Pericardium fibroblast (primary cell): ENCODE measurements at places on chromosomes 2 and 18. TPM values are rescaled to one million over a fixed set of nuclear protein-coding genes. Genes with fewer than 3 reads are reported as not detected.

UGT1A5 gene
- not detected in 2 replicates for total RNA-seq

ANKRD36C gene
- total RNA-seq, result 4.7 and 5.1 TPM in 2 replicates

CPLX4 gene
- not detected in 2 replicates for total RNA-seq

DNAJC5G gene
- not detected in 2 replicates for total RNA-seq

SLC25A52 gene
- total RNA-seq, result not detected in 2 replicates

FMNL2 gene
- total RNA-seq, result 12.4 and 16.5 TPM in 2 replicates

KYNU gene
- total RNA-seq, result not detected in 2 replicates

TEX44 gene
- not detected in 2 replicates for total RNA-seq

CAD gene
- total RNA-seq, result 31.2 and 41.0 TPM in 2 replicates

PLGLB1 gene
- 0.93 and 2.0 TPM in 2 replicates for total RNA-seq

SPATA3 gene
- total RNA-seq, result not detected in 2 replicates

IL1B gene
- total RNA-seq, result 0.09 and 1.9 TPM in 2 replicates

EVX2 gene
- total RNA-seq, result 0.09 TPM in 1 of 2 replicates, not detected in the other

RSAD2 gene
- not detected in 2 replicates for total RNA-seq

PASK gene
- total RNA-seq, result 1.5 and 3.2 TPM in 2 replicates

SLC9A4 gene
- total RNA-seq, result not detected in 2 replicates

CROCC2 gene
- total RNA-seq, result not detected in 2 replicates

SP3 gene
- total RNA-seq, result 42.8 and 50.6 TPM in 2 replicates
